ENCODE measurements at places on chromosomes 4 and X.

DNA sequence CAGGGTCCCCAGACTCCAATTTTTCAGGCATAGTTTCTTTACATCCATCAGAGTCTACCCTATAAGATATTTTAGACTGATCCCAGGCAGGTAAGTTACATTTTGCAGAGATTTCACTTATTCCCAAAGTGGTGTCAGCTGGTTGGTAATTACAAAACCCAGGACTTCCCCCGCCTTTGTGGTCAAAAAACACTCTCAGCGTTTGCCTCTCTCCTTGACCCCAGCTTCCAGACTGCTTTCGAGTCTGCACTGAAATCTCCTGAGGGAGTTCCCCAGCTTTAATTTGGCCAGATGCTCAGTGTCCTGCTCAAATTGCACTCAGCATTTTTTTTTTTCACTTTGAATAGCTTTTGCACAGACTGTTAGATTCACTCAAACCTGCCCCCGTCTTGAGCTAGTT, 11.2 kb upstream of the AMOT start:
- no peak for DNase-seq

GRCh38 chr4:112083587-112084347, 61.5 kb upstream of the FAM241A start:
- DNase-seq, result no peak

GRCh38 chrX:74246524-74246923, 57.5 kb upstream of the ZCCHC13 start:
- no peak for DNase-seq

DNA sequence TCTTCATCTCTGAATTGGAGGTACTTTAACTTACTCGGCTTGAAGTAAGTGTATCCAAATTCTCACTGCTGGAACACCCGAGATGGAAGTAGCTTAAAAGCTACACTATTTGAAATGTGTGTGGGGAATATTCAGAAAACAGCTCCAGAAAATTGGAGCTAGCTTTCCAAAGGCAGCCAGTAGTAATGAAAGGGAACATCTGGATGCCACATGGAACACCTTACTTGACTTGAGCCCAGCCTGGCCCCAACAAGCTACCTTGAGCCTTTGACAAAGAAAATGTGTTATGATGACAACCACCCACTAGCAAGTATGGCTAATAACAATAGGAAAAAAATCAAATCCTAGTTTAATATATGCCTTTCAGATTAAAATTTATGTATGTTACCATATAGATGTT, 161.5 kb downstream of the PRDM5 start:
- DNase-seq, result no peak

DNA sequence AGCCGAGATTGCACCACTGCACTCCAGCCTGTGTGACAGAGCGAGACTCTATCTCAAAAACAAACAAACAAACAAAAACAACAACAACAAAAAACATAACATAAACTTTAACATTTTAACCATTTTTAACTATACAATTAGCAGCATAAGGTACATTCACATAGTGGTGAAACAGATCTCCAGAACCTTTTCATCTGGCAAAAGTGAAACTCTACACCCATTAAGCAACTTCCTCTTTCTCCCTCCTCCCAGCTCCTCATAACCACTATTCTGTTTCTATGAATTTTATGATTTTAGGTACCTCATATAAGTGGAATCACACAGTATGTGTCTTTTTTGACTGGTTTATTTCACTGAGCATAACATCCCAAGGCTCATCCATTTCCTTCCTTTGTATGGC, 103.6 kb downstream of the FAM13A start:
- DNase-seq, result no peak

DNA sequence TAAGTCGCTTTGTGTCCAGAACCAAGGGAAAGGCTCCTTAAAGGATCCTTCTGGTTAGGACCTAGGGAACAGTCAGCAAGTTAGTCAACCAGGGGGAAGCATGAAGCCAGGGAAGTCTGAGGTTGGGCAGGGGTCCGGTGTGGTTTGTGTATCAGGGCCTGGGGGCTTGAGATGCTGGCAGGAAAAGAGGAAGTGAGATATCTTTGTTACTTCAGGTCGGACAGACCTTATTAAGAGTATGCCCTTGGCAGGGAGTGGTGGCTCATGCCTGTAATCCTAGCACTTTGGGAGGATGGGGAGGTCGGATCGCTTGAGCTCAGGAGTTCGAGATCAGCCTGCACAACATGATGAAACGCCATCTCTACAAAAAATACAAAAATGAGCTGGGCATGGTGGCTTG, 52.3 kb upstream of the TRPC5OS start:
- no peak for DNase-seq
